ENCODE measurements at places on chromosomes 1 and 21.

DNA sequence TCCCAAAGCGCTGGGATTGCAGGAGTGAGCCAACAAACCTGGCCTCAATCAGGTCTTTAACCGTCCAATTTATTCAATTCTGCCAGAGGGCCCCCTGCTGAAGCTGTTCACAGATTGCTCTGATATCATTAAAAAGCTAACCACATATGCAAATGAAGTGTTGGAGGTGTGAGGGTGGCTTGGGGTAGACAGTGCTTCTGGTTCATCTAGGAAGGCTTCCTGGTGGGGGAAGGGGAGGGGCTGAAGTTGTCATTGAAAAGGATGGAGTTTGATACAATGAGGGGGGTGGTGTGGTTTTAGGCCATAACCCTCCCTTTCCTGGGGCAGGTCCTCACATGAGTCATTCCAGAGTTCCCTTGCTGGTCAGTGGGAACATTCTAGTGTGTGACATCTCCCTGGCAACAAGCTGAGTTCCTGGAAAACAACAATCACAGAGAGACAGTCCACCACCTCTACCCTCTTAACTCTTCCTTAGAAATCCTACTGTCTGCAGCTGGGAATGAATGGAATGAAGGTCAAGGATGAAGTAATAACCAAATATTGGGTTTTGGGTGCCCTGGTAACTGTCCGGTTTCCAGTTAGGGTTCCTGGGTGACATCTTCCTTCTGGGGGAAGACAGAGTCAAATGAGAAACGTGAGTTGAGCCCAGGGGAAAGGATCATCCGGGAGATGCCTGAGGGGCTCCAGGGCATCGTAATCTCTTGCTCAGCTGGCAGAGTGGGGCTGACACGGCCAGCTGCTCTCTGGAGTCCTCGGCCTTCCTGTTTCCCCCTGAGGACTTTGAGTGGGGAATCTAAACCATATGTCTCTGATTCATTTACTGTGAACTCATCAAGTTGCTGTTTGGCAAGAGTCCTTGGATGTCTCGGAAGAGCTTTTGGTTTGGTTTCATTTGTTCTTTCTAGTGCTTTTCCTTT is 32.2 kb downstream of the BATF3 start:
- DNase-seq = no peak

GRCh38 chr1:212981025-212981495 is 30.7 kb downstream of the VASH2 start:
- DNase-seq = no peak

DNA sequence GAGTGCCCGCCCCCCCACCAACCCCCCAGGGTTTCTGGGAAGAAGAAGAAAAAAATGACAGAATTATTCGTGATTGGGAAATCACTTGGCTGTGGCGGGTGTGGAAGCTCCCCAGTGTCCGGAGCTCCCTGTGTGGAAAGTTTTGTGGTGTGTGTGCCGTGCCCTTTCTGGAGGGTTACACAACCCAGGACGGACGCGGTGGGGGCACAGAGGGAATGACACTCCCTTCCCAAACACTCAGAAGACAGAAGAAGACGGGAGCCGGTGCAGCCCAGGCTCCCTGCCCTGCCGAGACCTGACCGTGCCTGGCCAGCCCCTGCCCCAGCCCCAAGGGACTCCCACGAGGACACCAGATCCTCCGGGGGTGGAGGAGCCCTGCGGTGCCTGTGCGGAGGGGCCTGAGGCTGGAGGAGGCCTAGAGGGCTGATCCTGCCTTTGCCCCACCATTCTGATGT is 33.0 kb upstream of the ADARB1 start:
- no peak for DNase-seq

- DNase-seq = no peak
Observed at GRCh38 chr1:112357467-112357866, 38.5 kb upstream of the CTTNBP2NL start.

- DNase-seq = no peak
Observed at GRCh38 chr21:45048968-45049367, 25.4 kb upstream of the ADARB1 start.

- DNase-seq = no peak
Observed at GRCh38 chr21:41211060-41211805, 43.3 kb downstream of the BACE2 start.
